ENCODE measurements at places on chromosomes 12 and 14. TPM values are rescaled to one million over a fixed set of nuclear protein-coding genes. Genes with fewer than 3 reads are reported as not detected.

DNA sequence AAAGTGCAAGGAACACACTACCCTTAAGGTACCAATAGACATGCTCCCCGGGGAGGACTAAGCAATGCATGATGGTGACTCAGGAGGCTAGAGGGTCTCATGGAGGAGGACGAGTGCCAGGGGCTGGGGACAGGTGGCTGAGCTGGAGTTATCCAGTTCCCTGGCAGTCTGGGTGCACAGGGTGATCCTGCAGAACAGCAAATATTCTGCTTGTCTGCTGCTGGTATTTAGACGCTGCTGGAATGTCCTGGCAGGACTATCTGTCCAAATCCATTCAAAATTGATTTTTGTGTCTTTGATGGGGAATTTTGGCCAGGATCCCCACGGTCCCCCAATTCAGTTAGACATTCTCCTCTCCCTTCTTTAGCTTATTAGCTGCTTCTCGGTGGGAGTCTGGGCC is 138.7 kb downstream of the C12orf75 start:
- no peak for DNase-seq

DNA sequence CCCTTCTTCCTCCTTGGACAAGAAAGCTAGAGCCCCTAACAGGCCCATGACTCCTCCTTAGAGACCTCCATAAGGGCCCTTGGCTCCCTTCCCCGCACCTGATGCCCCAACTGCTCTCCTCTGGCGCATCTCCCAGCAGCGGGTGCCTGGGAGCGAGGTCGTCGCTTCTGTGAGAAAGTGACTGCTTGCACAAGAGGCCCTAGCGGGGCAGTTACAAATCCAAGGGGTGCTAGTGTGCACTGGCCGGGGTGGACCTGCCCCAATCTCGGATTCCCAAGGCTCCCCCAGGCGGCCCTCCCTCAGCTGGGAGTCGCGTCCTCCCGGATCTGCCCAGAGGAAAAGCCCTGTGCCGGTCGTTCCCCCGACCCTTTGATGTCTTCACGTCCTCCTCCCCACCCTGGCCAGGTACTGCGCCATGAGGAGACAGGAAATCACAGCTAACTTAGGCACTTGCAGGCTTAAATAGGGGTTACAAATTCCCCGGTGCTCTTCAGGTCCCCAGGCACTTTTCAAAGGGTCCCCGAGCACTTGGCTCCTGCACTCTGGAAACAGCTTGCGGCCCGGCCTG is 2.8 kb downstream of the NKX2-8 start:
- no peak for DNase-seq

- no peak for DNase-seq
These were observed 330.3 kb downstream of the TMTC2 start for GRCh38 chr12:83016991-83017390.

GRCh38 chr12:2835691-2836403 is 1.0 kb upstream of the NRIP2 start:
- DNase-seq, result no peak

GRCh38 chr12:120652656-120653435 is 12.4 kb downstream of the CABP1 start:
- peak; percentile 21 for DNase-seq

GRCh38 chr14:23160924-23161522 is 22.4 kb downstream of the SLC7A8 start:
- DNase-seq, result peak; percentile 60

DNA sequence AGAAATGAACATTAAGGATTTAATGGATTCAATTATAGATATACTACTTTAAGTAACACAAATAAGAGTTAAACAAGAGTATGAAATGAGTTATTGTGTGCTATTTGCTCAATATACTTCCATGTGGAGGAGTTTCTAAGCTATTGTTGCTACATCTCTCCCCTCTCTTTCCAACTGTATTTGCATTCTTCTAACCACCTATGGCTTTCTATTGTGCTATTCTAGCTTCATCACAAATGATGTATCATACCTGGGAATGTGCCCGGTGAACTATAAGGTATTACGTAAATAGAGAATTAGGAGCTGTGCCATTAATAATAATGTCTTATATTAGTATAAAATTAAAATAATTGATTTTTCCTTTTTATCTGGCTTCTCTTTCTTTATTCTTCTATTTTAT is 87.1 kb upstream of the PLEKHG7 start:
- no peak for DNase-seq

- no peak for DNase-seq
These were observed 10.7 kb upstream of the UBC start for GRCh38 chr12:124925117-124925516.

The DNAI7 gene
- total RNA-seq, result not detected
